CD4-positive, alpha-beta T cell treated with Interleukin-15 for 1 hour (primary cell): ENCODE measurements at places on chromosomes 1 and 21.

- DNase-seq: no peak
These were observed 4.8 kb upstream of the TFF3 start for GRCh38 chr21:42319851-42320572.

- no peak for DNase-seq
These were observed 4.2 kb downstream of the B3GALT6 start for GRCh38 chr1:1236176-1236763.

DNA sequence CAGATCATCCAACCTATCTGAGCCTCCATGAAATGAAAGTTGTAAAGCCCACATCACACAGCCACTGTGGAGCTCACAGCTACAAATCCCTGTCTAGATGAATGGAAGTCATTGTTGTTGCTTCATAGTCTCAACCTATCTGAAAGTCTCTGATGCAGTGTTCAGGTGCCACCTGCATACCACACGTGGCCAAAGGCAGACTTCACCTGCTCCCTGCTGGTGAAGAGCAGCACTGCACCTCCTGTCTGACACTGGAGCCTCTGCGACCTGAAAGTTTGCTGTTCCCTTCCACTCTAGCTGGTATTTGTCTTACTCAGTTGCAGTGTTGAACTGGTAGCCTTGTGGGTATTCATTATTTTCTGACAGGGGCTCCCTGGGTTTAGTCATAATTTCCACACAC, 18.4 kb downstream of the LORICRIN start:
- DNase-seq: no peak

DNA sequence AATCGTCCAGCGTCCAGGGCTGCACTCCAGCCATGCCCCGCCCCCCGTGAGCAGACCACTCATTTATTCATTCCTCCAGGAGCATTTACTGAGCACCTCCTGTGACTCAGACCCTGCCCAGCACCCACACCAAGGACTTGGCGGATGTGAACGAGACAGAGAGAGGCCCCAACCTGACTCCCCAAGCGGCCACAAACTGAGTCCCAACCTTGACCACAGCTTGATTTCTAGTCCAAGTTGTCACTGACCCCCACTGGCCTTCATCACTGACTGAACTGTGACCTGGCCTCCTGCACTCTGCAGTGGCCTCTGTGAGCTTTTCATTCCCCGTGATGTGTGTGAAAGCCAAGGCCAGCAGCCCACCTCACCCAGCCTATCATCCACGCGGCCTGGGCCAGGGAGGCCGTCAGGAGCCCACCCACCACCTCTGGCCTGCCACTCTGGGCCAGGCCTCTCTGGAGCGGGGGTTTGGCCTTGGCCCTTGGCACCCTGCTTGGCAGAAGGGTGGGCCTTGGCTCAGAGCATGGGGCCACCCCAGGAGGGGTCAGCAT, 19.3 kb upstream of the RUNX3 start:
- DNase-seq: no peak

GRCh38 chr1:14521622-14522021, 76.9 kb upstream of the KAZN start:
- no peak for DNase-seq

- no peak for DNase-seq
These were observed 171.0 kb downstream of the BRINP2 start for GRCh38 chr1:177341773-177342172.

GRCh38 chr1:38587766-38588165, 271.8 kb downstream of the RRAGC start:
- DNase-seq: no peak

DNA sequence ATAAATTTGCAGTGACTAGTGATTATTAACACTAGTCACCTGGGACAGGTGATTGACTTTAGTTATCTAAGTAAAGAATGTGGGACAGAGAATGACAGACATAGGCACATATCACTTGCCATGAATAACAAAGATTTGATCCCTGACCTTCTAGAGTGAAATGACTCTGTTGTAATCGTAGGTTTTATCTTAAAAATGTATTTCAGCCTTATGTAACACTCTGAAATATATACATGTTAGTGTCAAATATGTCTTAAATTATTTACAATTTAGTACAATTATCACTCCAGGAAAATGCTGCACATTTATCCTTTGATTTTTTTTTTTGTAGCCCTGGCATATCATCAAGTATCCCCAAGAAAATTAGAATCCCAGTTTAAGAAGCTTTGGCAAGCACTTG, 186.4 kb upstream of the PTGFR start:
- no peak for DNase-seq

DNA sequence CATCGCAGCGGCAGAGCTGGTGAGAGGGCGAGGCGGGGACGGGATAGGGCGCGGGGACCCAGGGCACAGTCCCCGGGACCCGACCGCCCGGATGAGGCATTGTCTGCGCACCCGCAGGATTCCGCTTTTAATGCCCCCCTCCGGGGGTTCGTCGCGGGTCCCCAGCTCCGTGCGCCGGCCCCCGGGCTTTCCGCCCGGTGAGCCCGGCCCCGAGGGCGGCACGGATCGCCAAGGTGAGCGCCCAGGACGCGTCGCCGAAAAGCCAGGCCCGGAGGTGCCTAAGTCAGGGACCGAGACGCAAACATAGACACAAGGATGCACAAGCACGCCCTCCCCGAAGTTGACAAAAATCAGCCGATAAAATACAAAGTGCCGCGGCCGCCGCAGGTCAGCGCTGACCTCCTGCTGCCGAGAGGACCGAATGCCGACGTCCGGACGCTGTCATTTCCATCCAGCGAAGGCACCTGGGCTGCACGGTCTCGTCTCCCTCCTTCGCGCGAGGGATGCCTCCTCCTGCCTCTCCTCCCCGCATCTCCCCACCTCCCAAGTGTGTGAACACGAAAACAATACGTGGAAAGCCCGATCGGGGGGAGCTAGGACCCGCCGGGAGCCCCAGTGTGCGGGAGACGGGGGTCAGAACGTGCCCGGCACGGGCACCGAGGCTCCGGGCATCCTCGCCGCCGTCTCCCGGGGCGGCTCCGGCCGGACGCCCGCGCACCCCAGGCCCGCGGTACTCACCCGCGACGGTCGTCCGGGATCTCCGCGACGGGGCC, 101.1 kb upstream of the SOD1 start:
- DNase-seq: no peak

GRCh38 chr1:29426701-29427279, 190.5 kb downstream of the PTPRU start:
- no peak for DNase-seq

DNA sequence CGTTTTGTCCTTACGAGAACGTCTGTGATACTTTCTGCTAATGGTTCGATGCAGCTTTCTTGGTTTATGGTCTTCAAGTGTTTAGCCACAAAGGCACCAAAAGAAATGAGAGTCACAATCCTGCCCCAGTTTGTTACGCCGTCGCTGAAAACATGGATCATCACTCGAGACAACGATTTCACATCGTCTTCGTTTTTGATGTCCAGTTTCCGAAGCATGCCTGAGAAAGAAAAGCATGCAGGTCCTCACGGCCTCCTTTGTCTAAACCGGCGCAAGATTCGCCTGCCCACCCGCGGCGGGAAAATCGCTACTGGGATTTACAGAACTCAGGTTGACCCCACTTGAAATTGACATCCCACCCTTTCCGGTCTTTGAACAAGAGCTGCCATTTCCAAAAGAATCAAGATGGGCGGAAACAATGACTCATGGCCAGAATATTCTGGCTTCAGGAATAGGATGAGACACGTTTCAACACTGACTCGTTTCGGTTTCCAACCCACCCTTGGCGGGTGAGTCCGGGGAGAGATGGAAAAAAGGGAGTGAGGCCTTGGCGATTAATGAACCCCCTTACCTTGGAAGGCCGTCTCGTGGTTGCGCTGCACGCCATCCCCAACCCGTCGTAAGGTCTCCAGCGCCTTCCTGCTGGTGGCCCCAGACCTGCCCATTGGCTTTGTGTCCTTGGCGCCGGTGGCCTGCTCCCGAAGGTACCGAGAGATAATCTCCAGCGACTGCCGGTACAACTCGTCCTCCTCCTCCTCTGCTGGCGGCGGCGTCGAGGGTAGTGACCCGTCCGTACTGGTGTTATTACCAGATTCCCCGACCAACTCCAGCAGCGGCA, 919 bp downstream of the MCL1 start:
- DNase-seq: peak; percentile 46

- DNase-seq: no peak
These were observed 46.5 kb downstream of the OLFML3 start for GRCh38 chr1:114025609-114026401.

DNA sequence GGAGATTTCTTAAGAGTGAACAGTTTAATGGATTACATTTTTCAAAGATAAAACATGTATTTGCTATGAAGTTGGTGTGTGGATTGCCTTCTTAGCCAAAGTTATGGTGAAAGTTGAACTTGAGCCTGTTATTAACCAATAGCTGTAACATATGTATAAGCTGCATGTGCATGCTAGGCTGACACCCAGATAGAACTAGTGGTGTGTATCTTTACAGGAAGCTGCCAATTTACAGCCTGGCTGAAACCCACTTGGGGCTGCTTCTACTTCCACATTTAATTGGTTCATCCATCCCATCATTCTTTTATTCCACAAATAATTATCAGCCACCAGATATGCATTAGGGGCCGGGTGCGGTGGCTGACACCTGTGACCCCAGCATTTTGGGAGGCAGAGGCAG, 3.3 kb downstream of the PLA2G5 start:
- DNase-seq: no peak

- DNase-seq: no peak
These were observed 3.7 kb upstream of the FABP3 start for GRCh38 chr1:31376375-31377134.

DNA sequence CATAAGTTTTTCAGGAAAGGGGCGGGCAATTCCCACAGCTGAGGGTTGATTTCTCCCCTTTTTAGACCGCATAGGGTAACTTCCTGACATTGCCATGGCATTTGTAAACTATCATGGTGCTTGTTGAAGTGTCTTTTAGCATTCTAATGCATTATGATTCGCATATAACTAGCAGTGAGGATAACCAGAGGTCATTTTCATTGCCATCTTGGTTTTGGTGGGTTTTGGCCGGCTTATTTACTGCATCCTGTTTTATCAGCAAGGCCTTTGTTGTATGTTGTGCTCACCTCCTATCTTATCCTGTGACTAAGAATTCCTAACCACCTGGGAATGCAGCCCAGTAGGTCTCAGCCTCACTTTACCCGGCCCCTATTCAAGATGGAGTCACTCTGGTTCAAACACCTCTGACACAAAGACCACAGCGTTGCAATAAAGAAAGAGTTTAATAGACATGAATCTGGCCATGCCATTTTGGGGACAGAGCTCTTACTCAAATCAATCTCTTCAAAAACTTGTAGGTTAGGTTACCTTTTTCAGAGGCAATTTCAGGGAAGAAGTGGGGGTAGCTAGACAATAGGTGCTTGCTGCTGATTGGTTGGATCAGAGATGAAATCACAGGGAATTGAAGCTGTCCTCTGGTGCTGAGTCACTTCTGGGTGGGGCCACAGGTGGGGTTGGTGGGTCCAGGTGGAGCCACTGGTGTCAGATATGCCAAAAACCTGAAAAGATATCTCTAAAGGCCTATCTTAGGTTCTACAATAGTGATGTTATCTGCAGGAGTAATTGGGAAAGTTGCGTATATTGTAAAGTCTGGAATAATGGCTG, 23.3 kb downstream of the TBX19 start:
- DNase-seq: no peak

- DNase-seq: peak; percentile 26
These were observed 45.0 kb upstream of the KIRREL1 start for GRCh38 chr1:157948312-157949073.
